T-cell (primary cell): ENCODE measurements at places on chromosomes 11 and 22.

- no peak for DNase-seq
These were observed 35.8 kb downstream of the NRXN2 start for GRCh38 chr11:64687204-64687603.

DNA sequence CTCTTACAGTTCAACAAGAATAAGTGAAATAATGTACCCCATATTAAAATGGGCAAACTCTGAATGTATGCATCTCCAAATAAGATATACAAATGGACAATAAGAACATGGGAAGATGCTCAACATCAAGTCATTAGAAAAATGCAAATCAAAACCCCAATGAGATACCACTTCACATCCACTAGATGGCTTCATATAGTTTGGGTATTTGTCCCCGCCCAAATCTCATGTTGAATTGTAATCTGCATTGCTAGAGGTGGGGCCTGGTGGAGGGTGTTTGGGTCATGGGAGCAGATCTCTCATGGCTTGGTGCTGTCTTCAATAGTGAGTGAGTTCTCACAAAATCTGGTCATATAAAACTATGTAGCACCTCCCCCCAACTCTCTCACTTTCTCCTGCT is 5.7 kb downstream of the MPZL2 start:
- no peak for DNase-seq

DNA sequence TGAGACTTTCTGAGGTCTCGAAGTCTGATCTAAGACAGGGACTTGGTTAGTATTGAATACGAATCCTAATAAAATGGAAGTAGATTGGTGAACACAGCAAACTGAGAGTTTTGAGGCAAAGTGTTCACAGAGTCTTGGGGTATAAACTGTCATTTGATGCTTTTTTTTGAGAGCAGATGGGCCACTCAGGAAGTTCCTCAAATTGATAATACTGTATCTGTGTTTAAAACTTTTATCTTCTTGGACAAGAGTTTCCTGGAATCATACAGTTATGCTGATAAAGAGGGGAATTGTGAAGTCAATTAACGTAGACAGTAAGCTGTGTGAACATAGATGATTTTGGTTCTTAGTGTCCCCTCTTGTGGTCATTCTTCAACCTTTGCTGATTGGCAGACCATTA is 80.0 kb upstream of the CLPB start:
- DNase-seq, result no peak

DNA sequence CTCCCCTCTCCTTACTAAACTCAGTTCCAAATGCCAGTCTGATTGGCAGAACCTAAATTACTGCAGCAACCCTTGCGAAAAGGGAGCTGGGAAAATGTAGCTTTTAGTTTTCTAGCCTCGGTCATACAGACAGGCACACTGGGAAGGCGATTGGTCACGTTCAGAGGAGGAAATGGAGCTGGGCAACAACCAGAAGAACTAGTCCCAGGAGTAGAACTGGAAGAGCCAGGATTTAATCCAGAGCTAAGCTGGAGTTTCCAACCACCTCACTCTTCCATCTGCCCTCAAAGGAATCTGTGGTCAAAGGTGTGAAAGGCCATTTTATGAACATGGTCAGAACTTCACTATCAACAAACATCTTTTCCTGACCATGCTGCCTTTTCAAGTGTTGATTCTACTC is 155.7 kb upstream of the ARHGAP20 start:
- no peak for DNase-seq

GRCh38 chr11:68654978-68655377 is 29.4 kb upstream of the GAL start:
- DNase-seq, result no peak

DNA sequence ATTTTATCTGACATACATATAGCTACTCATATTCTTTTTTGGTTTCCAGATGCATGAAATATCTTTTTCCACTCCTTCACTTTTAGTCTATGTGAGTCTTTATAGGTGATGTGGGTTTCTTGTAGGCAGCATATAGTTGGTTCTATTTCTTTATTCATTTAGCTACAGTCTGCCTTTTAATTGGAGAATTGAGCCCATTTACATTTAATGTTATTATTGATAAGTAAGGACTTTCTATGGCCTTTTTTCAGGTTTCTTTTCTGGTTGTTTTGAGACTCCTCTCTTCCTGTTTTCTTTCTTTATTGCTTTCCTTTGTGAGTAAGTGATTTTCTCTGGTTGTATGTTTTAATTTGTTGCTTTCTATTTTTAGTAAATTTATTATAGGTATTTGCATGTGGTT is 27.2 kb downstream of the CNTF start:
- no peak for DNase-seq

- no peak for DNase-seq
These were observed 7.5 kb downstream of the POU2AF3 start for GRCh38 chr11:111305876-111306275.

DNA sequence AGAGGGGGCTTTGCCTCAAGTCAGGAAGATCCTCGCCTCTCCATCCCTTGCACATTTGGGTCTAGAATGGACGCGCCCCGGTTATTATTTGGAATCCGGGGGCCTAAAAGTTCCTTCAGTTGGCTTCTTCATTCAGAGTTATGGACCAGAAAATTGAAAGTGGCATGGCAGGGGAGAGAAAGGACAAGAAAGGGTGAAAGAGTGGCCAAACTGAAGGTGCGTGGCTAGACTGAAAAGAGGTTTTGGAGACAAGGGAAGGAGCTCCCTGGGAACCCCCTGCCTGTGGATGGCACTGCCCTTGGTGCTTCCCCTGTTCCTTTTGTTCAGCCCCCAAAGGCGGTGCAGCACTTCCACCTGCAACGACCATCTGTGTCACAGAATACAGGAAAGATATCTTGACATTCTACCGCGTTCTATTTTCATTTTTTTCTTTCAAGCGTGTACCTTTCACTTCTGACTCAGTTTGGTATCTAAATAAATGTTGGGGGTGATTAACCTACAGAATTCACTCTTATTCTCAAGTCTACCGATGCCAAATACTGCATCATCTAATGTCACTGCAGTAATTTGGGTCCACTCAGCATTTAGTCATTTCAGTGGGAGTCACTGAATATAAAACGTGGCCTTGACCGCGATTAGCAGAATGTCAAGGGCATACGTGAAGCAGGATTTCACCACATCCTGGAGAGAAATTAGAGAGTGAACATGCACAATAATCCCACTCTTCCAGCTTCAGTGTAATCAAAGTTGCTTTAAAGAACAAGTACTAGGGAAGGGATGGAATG is 88.1 kb upstream of the ARHGAP32 start:
- peak; percentile 11 for DNase-seq
